ENCODE measurements at places on chromosomes 3 and 15.

DNA sequence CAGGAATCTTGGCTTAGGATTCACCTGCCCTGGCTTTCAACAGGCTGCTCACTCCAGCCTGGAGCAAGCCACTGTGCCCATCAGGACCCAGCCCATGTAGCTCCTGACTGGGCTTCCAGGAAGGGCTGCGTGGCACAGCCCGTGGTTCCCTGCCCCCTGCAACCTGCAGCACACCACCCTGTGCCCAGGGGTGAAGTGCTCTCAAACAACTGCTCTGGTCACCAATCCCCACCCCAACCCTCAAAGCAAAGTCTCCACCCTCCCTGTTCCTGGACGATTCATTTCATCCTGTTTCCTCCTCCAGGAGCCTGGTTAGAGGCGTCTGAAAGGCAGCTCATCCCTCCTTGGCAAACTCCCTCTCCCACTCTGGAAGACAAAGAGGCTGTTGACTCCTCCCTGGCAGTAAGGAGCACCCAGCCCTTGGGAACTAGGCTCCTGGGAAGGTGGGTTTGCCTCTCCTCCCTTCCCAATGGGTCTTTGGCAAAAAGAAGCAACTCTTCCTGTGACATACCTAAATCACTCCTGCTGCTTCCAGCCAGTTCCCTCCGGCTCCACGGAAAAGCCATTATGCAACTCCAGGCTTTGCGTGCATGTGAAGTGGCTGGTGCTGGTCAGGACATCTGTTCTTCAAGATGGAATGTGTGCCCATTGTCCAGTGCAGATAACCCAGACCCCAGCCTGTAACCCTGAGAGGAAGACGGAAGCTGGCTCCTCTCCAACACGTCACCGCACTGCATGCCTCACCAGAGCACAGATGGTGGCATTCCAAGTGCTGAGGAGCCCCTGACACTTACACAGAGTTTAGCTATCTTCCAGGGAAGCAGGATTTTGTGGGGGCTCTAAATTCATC is 29.1 kb upstream of the VIPR1 start:
- no peaks in the 10 kb centered on the region for H3K27me3 ChIP-seq
- no peak for DNase-seq
- no peak overlapping the region for H3K27ac ChIP-seq
- H3K36me3 ChIP-seq = no peaks in the 10 kb centered on the region
- H3K4me1 ChIP-seq = peaks cover 26% of the 10 kb centered on the region

DNA sequence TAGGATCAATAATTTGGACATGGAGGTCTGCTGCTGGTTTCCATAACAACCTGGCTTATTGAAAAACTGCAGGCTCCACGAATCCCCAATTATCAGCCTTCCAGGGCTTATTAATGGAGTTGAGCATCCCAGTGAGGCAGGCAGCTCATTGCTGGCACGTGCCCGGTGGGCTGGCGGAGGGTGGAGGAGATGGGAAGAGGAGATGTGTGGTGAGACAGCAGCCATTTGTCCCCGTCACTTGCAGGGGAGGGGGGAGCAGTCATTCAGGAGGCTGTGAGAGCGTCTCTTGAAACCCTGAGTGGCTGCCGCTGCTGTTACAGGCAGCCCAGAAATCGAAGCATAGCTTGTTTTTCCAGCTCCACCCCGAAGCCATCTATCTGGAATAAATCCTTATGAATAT is 70.6 kb downstream of the GAP43 start:
- H3K36me3 ChIP-seq = no peaks in the 10 kb centered on the region
- H3K27me3 ChIP-seq = no peaks in the 10 kb centered on the region
- no peaks in the 10 kb centered on the region for H3K4me1 ChIP-seq
- no peak overlapping the region for H3K27ac ChIP-seq
- H3K4me3 ChIP-seq = no peak overlapping the region

DNA sequence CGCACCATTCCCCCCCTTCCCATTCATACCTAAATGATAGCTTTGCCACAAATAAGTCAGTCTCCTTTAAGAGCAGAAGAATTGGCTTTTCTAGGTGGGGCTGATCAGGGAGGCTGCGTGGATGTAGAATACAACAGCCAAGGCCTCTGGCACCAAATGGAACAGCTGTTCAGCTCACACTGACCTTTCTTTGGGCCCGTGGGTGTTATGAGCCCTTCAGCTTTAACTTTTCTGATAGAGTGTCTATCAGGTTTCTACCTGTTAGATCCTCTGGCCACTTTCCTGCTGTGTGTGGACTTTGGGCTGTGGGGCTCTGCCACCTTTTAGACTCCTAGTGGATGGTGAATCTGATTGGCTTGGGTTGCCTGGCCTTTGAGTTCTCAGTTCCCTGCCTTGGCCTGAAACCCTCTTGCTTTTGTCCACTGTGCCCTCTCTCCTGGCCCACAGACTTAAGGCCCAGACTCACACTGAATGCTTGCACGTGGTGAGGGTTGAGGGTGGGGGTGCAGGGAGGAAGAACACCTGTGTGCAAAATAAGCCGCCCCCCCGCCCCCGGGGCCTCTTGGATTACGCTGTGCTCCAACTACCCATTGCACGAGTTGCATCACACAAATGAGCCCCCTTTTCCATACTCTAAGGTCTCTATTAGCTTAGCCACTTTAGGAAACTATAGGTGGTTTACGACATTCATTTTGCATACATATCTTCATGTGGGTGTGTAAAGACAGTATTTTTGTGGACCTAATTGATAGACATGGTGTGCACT is 1.3 kb upstream of the RFX7 start:
- peak overlapping the region; percentile 95 for H3K27ac ChIP-seq
- no peak for DNase-seq
- H3K4me3 ChIP-seq = peak overlapping the region; percentile 73
- H3K27me3 ChIP-seq = no peaks in the 10 kb centered on the region
- peaks cover 39% of the 10 kb centered on the region for H3K4me1 ChIP-seq
- no peaks in the 10 kb centered on the region for H3K36me3 ChIP-seq

DNA sequence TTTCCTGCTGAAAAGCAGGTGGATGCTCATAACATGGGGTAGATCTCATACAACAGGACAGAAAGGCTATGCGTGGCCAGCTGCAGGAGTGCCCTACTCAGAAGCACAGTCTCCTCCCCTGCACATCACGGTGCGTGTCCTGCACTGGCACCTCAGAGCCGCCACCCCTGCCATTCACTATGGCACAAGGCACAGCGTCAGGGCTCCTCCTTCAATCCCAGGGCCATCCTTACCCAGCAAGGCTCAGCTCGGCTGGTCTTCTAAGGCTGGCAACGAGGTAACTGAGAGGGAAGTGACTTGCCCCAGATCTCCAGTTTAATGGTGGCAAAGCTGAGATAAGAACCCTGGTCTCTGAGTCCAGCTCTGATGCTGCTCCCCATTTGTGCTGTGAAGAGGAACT is 97.1 kb downstream of the CPN2 start:
- no peak overlapping the region for H3K27ac ChIP-seq
- H3K36me3 ChIP-seq = no peaks in the 10 kb centered on the region
- peaks cover 23% of the 10 kb centered on the region for H3K4me1 ChIP-seq
- DNase-seq = no peak
- H3K4me3 ChIP-seq = no peak overlapping the region
- no peaks in the 10 kb centered on the region for H3K27me3 ChIP-seq

- H3K27ac ChIP-seq = no peak overlapping the region
- no peak overlapping the region for H3K4me3 ChIP-seq
- DNase-seq = no peak
- no peaks in the 10 kb centered on the region for H3K27me3 ChIP-seq
- no peaks in the 10 kb centered on the region for H3K4me1 ChIP-seq
- no peaks in the 10 kb centered on the region for H3K36me3 ChIP-seq
These were observed 591.1 kb upstream of the NAALADL2 start for GRCh38 chr3:174268061-174268460.

DNA sequence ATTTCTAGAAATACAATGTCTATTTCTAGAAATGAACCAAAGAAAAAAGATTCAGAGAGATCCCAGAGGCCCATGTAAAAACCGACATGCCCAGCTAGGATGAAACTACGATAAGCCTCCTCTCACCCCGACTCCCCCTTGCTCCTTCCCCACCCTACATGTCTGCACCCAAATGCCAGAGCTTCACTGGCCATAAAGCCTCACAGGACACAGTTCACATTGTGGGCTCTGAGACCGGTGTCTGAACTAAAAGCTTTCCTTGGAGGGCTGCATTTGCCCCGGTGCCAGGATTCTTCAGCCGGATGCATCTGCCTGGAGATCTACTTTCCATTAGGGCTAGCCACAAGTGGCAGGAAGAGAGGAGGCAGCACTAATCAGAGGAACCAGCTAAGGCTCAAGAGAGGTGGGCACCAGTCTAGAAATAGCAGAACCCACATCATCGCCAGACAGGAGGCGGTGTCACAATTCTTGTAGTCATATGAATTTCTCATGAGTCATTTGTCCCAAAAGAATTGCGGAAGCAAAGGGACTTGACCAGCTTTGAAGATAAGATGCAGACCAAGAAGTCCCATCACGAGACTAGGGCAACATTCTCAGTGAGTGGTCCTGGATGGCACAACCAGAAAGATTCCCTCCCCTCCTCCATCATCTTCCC is 353.6 kb downstream of the NTRK3 start:
- H3K27ac ChIP-seq = no peak overlapping the region
- no peak for DNase-seq
- no peaks in the 10 kb centered on the region for H3K27me3 ChIP-seq
- H3K4me1 ChIP-seq = no peaks in the 10 kb centered on the region

GRCh38 chr15:26081758-26082220 is 218.7 kb upstream of the ATP10A start:
- H3K36me3 ChIP-seq = no peaks in the 10 kb centered on the region
- H3K4me3 ChIP-seq = peak overlapping the region; percentile 21
- no peak for DNase-seq
- H3K27me3 ChIP-seq = no peaks in the 10 kb centered on the region

GRCh38 chr3:36792342-36792741 is 28.0 kb upstream of the DCLK3 start:
- no peaks in the 10 kb centered on the region for H3K4me1 ChIP-seq
- no peaks in the 10 kb centered on the region for H3K36me3 ChIP-seq
- H3K27ac ChIP-seq = no peak overlapping the region
- H3K4me3 ChIP-seq = no peak overlapping the region
- no peak for DNase-seq

DNA sequence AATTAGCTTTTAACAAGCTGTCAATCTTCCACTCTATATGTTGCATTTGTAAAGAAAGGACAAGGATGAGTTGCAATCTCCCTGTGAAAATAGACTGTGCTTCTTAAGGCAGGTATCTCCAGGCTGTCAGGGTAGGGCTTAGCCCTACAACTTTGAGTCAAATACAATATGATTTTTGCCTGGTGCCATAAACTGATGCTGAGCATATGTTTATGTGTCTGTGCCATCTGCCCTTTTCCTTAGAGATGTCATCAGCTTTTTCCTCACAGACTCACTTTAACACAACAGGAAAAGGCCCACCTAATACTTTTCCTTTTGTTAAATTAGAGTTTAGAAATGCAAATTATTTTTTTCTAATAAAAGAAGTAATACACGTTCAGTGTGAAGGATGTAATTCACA is 548.3 kb downstream of the NLGN1 start:
- no peak for DNase-seq
- no peaks in the 10 kb centered on the region for H3K36me3 ChIP-seq
- H3K27ac ChIP-seq = no peak overlapping the region
- H3K4me1 ChIP-seq = no peaks in the 10 kb centered on the region

Data from vagina (tissue), 2 donors.